ENCODE measurements at places on chromosomes 1 and 21.
A peak's percentile ranks its signal among the peaks of the same experiment; 100 is the strongest.

- no peak for DNase-seq
Observed at GRCh38 chr1:165862448-165862847, 35.0 kb downstream of the UCK2 start.

DNA sequence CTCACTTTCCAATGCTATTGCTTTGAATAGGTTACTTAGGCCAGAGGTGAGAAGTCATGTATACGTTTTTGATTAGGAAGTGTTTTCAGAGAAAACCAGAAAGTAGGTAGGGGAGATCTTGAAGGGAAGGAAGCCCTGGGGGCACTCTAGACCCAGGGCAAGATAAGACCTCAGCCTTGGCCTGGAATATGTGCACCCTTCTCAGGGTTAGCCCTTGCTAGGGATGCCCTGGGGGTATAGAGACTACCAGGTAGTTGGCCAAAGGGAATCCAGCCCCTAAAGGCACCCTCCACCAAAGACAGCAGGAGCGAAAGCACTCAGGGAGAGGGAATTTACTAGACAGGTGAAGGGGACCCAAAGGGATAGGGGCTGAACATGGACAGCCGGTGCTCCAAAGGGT, 7.0 kb downstream of the TIAM1 start:
- DNase-seq, result no peak

DNA sequence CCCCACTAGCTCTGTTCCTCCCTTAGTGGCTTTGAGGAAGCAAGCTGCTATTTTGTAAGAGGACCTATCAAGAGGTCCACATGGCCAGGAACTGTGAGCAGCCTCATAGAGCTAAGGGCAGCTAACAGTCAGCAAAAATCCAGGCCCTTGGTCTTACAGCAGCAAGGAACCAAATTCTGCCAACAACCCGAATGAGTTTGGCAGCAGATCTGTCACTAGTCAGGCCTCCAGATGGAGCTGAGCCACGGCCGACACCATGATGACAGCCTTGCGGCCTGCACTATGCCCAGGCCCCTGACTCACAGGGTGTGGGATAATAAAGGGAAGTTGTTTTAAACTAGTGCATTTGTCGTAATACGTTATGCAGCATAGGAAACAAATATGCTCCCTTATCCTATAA, 28.0 kb upstream of the H3-3A start:
- DNase-seq, result no peak

DNA sequence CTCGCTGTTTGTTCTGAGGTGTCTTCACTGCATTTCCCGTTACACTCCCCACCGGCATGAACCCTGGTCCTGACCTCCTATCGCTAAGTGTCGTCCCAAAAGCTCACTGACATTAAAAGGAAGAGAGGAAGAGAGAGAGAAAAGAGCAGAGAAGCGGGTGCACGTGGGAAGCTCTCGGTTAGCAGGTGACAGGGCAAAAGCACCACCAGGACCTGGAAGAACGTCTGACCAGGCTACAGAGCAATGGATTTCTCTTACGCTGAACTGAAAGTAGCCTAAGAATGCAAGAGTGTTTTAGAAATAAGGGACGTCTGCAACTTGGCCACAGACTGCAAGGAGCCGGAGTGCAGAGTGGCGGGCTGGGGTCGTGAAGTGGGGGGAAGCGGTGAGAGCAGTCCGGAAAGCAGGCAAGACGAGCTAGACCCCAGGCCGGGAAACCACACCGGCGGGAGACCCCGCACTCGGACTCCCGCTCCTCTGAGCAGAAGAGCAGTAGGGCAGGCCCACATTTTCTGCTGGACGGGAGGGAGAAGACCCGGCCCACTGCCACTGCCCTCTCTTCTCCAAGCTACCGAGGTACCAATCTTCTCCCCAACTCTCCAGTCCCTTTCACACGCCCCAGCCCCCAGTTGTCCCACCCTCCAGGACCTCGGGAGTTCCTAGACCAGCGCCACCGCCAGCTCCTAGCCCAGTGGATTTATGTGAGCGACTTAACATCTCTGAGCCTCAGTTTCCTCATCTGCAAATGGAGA, 8.3 kb upstream of the MPZL1 start:
- DNase-seq, result peak; percentile 23

GRCh38 chr1:77263708-77264107, 18.1 kb upstream of the AK5 start:
- no peak for DNase-seq

DNA sequence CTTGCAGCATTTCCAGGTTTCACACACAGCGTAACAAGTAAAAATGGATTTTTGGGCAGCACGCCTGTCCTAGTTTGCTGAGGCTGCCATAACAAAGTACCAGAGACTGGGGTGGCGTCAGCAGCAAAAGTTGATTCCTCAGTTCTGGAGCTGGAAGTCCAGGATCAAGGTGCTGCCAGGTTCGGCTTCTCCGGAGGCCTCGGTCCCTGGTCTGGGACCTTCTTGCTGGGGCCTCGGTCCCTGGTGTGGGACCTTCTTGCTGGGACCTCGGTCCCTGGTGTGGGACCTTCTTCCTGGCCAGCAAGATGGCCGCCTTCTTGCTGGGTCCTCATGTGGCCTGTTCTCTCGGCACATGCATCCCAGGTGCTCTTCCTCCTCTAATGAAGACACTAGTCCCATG, 104.0 kb downstream of the PDE9A start:
- DNase-seq, result no peak

DNA sequence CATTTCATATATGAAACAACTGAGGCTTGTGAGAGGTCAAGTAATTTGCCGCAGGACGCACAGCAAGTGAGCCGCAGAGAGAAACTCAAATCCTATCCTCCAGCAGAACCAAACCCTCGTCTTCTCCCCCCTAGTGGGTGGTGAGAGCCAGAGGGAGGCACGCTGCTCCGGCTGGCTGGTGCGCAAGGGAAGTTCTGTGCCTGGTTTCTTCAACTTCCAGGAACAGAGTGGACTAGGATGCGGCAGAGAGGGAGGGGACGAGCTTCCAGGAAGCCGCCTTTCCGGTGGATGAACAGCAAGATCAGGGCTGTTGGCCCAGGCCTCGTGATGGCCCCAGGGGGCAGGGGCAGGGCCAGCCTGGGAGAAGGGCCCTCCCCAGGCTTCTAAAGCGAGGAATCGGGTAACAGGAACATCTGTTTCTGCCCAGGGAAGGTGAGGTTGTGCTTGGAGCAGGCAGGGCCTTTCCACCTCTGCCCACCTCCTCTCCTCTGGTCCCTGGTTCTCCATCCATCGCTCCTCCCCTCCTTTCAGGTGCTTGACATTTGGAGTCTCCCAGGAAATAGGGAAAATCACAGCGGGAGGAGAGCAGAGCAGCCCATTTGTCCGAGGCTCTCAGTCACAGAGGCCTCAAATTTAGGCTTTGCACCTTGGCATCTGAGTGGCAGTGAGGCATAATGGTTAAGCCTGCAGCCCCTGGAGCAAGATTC, 16.8 kb upstream of the PDIK1L start:
- no peak for DNase-seq

GRCh38 chr1:199490769-199491527, 536.6 kb upstream of the NR5A2 start:
- DNase-seq, result no peak

GRCh38 chr1:200668514-200669313, 993 bp downstream of the DDX59 start:
- no peak for DNase-seq

- no peak for DNase-seq
Observed at GRCh38 chr1:178254433-178254832, 160.5 kb downstream of the RASAL2 start.

GRCh38 chr1:231636157-231636556, 9.6 kb downstream of the DISC1 start:
- no peak for DNase-seq

GRCh38 chr1:205774198-205775014, 876 bp downstream of the RAB29 start:
- peak; percentile 53 for DNase-seq

DNA sequence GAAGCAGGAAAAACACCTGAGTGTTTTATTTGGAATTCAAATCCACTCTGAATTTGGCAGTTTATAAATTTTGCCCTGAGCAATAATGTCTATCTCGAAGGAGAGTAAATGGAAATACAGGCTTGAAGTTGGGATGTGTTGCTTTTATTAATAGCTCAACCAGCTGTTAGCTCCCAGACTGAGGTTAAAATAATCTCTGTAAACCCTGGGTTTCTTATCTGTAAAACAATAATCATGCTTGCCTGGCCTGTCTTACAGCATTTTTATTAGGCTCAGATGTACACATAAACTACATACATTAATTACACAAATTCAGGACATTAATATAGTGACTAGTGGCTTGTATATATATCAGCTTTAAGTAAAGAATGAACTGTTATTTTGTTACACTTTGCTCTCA, 148.5 kb downstream of the GALNT2 start:
- no peak for DNase-seq

DNA sequence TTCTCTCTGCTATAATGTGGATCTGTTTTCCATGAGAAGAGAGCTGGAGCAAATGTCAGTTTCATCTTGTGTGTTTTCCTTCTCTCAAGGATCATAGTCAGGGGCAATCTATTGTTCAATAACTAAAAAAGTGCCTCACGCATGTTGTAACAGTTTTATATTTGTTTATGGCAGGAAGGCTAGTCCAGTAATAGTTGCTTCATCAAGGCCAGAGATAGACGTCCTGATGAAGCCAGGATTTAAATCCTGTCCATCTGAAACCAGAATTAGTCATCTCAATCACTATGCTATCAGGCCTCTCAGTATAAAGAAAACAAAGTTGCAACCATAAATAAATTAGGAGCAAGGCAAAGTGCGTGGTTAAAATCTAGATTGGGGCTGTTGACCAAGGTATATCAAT, 30.2 kb upstream of the DUSP10 start:
- no peak for DNase-seq

GRCh38 chr1:37482796-37483744, 8.7 kb downstream of the ZC3H12A start:
- DNase-seq, result no peak

- no peak for DNase-seq
Observed at GRCh38 chr1:29647581-29647980, 411.3 kb downstream of the PTPRU start.

DNA sequence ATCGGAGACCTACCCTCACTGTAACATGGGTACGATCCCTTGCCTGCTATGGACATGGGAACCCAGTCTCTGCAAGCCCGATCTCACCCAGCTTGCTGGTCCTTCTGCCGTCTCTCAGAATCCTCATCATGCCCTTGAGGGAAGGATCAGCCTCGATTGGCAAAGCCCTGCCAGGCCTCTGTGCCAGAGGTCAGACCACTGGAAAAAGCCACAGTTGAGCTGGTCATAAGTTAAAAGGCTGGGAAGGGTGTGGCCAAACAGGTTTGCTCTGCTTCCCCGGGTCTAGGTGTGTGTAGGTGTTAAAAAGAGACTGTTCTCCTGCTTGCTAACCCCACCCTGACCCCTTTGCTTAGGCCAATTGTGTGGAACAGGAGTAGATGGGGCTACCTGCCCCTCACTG, 19.5 kb upstream of the PADI3 start:
- DNase-seq, result no peak

GRCh38 chr1:208670778-208671177, 426.6 kb upstream of the PLXNA2 start:
- DNase-seq, result no peak

DNA sequence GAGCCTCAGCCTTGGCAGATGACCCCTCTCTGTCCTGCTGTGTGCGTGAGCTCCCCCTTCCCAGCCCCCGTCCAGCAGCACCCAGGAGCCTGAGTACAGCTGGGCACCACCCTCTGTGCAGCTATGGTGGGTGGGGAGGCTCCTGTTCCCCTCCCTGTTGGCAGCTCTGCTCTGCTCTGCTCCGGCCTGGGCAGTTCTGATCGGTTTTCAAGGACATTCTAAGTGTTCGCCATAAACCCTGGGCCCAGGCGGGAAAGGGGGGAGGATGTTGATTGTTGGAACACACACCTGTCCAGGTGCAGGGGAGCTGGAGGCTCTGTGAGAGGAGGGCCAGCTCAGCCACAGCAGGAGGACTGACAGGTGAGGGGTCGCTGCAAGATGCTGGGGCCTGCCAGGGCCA, at the start of gene CLCNKB:
Gene CLCNKB (plus strand): TSS at position 262 of the 400 bp plus-strand sequence. CDS start 711 bp downstream, outside the sequence.
- no peak for DNase-seq

GRCh38 chr1:205669341-205670149, 10.8 kb downstream of the SLC45A3 start:
- DNase-seq, result no peak

Data from stimulated activated naive CD4-positive, alpha-beta T cell (primary cell).